ENCODE measurements at places on chromosomes 3 and 15.
A peak's percentile ranks its signal among the peaks of the same experiment; 100 is the strongest.

- DNase-seq = peak; percentile 98
These were observed 894 bp upstream of the CCNL1 start for GRCh38 chr3:157160658-157161424.

DNA sequence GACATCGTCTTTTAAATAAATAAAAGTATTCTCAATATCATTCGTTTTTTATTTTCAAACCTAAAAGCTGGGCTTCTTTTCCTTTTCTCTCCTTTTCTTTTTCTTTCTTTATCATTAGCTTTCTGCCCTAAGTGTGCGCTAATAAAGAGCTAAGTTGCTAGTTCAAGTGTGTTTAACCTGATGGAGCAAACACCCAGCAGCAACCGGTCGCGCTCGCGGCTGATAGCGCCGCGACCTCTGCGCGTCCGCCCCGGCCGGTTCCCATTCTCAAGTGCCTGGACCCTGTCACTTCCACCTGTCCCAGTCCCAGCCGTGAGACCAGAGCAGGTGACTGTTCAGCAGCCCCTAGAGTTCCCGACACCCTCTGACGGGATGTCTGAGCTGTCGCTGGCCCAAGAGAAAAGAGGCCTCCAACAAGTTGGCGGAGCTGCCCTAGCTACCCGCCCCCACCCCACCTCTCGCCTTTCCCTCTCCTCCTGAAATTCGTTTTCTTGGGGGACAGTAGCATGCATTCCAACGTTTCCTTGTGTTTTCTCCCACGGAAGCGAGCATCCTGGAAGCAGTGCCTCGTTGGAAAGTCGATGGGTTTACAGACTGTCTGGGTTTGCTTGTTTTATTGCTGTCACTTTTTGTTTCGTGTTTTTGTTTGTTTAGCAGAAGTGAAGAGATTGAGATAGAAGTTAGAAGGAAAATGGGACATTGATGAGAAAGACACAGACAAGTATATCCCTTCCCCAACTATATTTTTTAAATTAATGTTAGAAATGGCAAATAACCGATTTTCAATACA, 3.1 kb upstream of the MECOM start:
- no peak for DNase-seq

DNA sequence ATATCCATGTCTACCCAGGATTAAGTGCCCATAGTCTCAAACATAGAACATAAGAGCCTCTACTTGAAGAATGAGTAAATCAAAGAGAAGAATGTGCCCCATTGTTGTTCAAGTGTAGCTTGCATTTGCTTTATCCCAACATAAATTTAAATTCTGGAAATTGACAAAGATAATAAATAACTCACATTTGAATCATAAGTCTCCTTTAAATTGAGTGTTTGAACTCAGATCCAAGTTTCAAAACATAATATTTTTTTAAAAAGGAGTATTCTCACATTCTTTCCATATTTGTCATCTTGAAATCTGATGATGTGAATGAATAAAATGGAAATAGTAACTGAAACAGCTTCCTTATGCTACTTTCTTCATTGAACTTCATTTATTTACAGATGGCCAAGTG, 135.2 kb downstream of the MECOM start:
- DNase-seq = peak; percentile 29

- DNase-seq = peak; percentile 30
These were observed 17.0 kb upstream of the ACTC1 start for GRCh38 chr15:34812369-34812768.

GRCh38 chr3:13352621-13353131, 67.4 kb downstream of the NUP210 start:
- DNase-seq = no peak

DNA sequence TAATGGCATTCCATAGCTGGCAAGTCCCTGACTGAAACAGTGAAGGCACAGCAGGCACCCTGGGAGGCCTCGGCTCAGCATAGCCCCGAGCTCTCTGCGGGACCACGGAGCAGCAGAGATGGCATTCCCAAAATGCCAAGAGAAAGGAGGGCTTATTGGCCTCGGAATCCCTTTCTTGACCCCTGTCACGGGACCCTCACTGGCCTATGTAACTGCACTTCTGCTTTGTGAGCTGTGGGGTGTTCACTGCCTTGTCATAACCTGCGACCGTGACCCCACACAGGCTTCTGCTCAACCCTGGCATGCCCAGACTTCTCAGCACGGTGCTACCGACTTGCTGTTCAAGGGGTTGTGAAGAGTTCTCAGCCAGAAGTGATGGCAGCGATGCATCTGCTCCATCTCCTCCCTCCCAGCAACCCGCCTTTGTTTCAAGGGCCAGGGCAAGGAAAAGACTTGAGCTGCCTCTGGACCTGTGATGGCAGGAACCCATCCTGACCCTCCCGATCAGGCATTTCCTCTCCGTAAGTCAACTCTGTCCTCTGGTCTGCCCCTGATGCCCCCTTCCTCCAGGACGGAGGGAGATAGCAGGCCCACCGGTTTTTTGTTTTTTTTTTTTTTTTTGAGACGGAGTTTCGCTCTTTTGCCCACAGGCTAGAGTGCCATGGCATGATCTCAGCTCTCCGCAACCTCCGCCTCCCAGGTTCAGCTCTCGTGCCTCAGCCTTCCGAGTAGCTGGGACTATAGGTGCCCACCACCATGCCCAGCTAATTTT, 30.5 kb downstream of the EHD4 start:
- no peak for DNase-seq

DNA sequence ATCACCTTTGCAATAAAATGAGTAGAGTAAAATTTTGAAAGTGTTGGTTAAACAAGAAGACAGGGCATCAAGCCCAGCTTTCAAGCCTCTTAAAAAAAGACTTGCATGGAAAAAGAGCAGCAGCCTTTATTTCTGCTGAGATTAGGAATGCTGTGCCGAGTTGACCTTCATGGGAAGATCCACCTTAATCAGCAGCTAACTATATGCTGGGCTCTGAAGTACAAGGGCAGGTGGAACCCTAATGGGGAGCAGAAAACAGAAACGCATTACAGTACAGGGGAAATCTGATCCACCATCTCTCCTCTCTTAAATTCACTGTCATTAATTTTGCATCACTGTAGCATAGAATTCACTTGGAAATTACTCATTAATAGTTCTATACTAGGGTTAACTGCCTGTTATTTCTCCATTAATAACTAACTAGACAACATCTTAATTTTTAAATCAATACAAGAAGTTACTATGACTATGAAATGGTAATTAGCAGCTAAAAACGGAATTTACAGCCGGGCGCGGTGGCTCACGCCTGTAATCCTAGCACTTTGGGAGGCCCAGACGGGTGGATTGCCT, 133.6 kb downstream of the GHSR start:
- no peak for DNase-seq

- no peak for DNase-seq
These were observed 233.5 kb upstream of the DCBLD2 start for GRCh38 chr3:99134986-99135385.

DNA sequence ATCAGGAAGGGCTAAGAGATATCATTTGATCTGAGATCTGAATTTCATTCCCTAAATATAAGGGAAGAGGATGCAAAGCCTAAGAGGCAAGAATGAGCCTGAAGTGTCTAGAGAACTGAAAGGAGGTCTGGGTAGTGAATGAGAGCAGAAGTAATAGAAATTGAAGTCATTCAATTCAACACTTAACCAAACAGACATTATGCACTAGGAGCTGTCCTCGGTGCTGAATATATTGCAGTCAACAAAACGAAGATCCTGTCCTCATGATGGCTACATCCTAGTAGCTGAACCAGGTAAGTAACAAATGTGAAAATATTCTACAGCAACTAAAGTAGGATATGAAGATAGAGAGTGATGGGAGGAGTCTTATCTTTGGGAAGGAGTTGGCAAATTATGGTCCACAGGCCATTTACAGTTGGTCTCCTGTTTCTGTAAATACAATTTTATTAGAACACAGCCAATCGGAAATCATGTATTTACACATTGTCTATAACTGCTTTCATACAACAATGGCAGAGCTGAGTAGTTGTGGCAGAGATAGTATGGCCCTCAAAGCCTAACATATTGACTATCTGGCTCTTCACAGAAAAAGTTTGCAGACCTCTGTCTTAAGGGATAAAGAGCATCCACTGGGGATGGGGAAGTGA, 192.9 kb upstream of the CADPS start:
- peak; percentile 3 for DNase-seq

- no peak for DNase-seq
These were observed 21.3 kb upstream of the PLCH1 start for GRCh38 chr3:155766206-155766605.

- DNase-seq = no peak
These were observed 51.0 kb downstream of the CACNA1D start for GRCh38 chr3:53545310-53545995.

DNA sequence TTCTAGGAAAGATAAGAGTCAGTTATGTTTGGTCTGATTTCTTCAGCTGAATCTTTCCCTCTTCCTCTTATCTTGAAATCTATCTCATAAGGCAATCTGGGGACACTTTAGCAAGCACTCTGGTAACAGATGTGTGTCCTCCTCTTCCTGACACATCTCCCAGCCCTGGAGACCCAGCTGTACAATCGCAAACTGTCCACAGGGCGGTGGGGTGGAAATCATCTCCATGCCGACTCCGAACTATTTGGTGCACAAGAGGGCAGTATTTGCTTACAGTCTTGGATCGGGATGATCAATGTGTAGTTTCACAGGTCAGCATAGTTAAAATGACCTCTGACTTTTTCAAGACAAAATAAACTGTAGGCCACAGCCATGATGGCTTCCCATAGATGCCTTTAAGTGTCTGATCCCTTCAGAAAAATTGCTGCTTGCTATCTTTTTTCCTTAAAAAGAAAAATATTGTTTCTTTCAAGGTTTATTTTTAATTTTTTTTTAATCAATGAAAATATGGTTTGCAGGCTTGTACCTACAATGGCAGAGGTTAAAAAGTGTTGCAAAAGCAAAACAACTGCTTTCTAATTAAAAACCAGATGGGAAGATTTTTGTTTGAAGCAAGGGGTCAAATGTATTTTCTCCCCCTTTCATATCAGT, 17.7 kb downstream of the EEFSEC start:
- peak; percentile 80 for DNase-seq

DNA sequence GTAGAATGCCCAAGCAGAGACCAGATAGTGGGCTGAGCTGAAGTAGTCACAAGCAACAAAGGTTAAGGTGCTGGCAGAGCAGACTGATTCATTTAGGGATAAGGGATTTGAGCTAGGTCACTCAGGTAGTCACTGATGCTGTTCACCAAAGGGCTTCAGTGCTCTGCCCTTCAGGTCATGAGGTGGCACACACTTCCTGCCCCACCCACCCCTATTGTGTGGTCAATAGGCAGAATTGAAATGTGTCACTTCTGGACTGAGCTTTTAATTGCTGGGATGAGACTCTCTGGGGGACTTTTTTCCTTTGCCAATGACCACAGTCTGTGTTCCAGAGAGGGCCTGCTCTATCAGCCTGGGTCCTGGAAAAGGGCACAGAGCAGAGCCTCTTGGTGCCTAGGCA, 2.9 kb upstream of the DIS3L start:
- DNase-seq = no peak

GRCh38 chr3:131782751-131783150, 252.1 kb downstream of the CPNE4 start:
- DNase-seq = no peak

GRCh38 chr3:129694228-129694627, 87.8 kb upstream of the PLXND1 start:
- DNase-seq = no peak

DNA sequence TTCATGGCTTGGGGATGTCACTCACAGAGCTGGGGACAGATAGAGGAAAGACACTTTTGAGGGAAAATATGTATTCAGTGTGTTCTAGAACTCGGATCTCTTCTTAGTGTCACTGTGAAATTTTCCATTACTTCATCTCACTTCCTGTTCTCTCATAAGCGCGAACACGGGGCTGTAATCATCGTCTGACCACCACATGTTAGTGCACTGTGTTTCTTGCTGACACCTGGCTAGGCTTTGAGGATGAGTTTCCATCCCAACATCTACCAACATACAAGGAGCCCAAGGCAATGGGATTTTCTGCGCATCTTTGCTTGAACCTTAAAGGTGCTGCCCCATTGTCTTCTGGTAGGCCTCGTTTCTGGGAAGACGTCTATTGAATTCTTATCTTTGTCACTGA, 84.0 kb downstream of the LIPC start:
- DNase-seq = no peak

DNA sequence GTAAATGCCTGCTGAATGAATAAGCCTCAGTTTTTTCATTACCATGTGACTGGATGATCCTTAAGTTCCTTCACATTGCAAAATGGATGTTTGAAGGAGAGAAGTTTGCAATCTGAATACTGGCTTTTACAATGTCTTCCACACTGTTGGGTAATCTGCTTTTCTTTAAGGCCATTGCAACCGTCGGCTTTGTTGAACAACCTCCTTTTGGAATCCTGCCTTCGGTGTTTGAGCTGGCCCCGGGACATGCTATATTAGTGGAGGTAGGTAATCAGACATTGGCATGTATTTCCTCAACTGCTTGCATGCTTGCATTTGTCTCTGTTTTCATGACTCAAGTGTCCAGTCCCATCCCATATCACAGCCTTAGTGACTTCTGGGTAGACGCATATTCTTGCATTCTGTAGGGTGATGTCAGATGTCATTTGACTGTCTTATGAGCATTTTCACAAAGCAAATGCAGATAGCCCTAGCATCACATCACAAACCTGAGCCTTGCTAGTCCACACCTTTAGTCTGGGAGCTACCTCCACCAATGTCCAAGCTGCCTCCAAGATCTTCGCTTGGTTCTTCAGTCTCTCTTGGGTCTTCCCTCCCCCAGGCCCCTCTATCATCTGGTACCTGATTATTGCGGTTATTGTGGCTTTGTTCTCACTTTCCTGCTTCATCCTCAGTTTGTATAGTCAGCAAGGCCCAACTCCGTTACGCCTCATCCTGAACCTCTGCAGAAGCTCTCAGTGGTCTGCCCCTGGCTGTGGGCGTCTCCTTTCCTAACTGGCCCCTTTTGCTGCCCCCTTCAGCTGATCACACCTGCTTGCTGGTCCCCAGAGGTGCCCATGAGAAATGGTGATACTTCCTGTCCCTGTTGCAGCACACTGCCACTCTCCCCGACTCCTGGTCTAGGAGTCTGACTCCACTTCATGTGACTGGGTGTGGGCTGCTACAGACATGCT, 48.5 kb downstream of the ACAA1 start:
- no peak for DNase-seq

DNA sequence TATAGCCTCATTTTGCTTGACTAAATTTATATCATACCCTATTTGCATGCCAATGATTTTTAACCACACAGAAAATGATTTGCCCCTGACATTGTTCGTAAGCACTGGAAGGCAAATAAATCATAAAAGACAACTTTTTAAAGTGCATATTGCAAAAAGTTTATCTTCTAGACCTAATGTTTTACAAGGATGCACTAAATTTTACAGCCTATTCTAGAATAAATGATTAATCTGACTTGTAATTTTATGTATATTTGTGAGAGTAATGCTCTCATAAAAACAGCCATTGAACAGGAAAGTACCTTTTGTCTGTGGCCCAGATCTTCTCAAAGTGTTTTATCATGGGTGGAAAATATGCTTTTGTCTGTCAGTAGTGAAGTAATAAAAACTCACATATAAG, 546.6 kb downstream of the EPHA3 start:
- no peak for DNase-seq

GRCh38 chr3:166582236-166582635, 745.0 kb upstream of the BCHE start:
- no peak for DNase-seq

DNA sequence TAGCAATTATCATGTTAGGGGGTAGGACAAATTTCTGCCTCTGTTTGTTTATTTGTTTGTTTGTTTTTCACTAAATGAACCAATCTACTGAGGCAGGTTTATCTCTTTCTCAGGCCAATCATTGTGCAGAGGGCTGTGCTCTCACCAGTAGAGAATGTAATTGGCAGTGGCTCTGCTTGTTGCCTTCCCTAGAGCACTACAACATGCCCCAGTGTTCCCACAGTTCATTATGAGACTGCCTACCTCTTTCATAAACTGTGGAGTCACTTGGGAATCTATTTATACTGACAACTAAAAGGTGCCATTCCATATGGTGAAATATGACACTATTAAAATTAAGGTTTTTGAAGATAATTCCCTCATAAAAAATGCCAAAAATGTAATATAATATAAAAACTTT, 196.3 kb upstream of the ALCAM start:
- no peak for DNase-seq

Data from fibroblast of gingiva (primary cell).